Activated naive CD8-positive, alpha-beta T cell treated with anti-CD3 and anti-CD28 coated beads for 36 hours (primary cell): ENCODE measurements at places on chromosomes 16 and 17. TPM values are rescaled to one million over a fixed set of nuclear protein-coding genes. Genes with fewer than 3 reads are reported as not detected.

DNA sequence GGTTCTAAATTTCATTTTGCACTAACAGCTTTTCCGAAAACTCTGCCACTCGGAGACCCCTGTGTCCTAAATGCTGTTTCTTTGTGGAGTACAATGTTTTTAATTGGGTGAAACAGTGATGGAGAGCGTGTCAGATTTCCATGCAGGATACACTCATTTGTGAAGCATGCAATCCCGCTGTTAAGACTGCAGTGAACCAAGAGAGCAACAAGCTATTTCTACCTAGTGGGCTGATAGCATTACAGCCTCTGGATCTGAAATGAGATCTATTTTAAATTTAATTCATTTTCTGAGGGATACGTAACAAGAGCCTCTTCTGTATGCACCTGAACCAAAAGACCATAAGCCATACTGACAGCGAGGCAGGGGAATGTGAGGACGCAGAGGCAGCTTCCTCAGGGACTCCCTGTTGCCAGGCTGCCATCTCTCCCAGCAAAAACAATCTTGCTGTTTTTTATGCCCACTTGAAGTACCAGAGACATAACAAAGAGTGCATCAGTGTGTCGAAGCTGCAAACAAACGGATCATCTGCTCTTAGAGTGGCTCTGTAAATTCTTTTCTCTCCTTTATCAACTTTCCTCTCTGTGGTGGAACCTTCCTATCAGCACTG, 199.9 kb upstream of the COX10 start:
- DNase-seq, result no peak

LRRC46 gene
- 0.46 TPM for total RNA-seq

GRCh38 chr17:79478051-79478461, 132.8 kb downstream of the RBFOX3 start:
- no peak for DNase-seq

GRCh38 chr17:27620721-27621120, 10.3 kb upstream of the LGALS9 start:
- DNase-seq, result no peak

- no peak for DNase-seq
Measured at GRCh38 chr17:49576088-49576916, 631 bp downstream of the NXPH3 start.

GRCh38 chr16:79283578-79283977, 317.0 kb downstream of the MAF start:
- no peak for DNase-seq

MYH11 gene
- not detected for total RNA-seq

GRCh38 chr17:81578038-81578441, 25.9 kb upstream of the FAAP100 start:
- DNase-seq, result no peak

FAM20A gene
- not detected for total RNA-seq

DNA sequence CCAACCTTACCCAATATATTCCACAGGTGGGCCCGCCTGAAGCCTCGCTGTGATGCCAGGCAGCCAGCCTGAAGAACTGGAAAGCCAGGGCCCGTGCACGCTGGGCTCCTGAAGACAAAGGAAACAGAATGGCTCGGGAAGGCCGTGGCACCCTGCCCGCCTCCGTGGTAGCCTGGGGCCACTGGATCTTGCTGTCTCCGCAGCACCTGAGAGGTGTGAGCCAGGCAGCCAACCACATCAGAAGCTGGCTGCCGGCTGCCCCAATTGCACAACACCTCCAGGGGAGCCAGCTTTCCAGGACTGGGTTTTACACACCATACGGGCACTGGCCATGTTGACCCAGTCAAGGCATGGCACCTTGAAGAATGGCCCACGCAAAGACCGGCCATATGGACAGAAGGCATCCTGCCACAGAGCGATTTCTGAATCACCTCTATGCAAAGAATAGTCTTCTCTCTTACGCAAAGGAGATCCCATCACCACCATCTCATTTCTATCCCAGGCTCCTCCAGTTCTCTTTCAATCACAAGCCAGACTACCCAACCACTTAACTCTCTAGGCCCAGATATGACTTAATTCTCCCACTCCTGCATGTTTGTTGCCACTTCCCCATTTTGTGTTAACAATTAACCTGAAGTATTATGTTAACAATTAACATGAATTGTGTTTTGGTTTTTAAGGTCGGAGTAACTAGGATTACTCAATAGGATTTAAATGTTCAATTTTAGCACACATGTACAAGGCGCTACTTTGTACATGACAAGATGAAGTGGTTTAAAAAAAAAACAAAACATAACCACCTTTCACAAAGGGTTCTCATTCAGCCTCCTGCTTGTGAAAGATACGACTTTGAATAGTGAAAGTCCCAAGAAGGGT, 32.1 kb downstream of the ZFHX3 start:
- no peak for DNase-seq

TNRC6C gene
- total RNA-seq, result 16.2 TPM

GRCh38 chr17:31695456-31696090, 163.5 kb downstream of the COPRS start:
- DNase-seq, result no peak

DNA sequence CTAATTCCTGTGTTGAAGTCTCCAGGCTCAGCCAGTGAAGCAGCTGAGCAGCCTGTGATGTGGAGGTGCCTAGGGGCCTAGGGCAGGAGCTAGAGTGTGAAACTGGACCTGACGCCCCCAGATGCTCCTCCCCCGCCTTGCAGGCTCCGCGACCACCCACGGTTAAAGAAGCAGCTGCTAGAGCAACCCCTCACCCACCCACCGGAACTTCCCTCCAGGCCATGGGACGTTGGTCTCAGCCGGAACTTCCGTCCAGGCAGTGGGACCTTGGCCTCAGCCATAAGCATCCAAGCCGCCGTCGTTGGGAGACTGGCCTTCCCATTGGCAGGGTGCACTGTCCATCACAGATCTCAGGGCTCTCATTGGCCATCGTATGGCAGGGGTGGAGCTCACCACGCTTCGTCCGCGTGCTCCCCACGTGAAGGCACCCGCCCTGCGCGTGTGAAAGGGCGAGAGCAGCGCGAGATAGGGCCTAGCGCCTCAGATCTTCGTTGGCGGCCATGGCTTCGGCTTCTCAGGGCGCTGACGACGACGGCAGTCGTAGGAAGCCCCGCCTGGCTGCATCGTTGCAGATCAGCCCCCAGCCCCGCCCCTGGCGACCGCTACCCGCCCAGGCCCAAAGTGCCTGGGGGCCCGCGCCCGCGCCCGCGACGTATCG, at the start of gene ADAD2:
TSS of gene ADAD2 (plus strand) at position 427 of the 658 bp plus-strand sequence. CDS start at position 501, 74 bp downstream.
- peak; percentile 25 for DNase-seq

GRCh38 chr17:12231355-12231682, 210.6 kb downstream of the MAP2K4 start:
- DNase-seq, result no peak

CNP gene
- 66.6 TPM for total RNA-seq

DNA sequence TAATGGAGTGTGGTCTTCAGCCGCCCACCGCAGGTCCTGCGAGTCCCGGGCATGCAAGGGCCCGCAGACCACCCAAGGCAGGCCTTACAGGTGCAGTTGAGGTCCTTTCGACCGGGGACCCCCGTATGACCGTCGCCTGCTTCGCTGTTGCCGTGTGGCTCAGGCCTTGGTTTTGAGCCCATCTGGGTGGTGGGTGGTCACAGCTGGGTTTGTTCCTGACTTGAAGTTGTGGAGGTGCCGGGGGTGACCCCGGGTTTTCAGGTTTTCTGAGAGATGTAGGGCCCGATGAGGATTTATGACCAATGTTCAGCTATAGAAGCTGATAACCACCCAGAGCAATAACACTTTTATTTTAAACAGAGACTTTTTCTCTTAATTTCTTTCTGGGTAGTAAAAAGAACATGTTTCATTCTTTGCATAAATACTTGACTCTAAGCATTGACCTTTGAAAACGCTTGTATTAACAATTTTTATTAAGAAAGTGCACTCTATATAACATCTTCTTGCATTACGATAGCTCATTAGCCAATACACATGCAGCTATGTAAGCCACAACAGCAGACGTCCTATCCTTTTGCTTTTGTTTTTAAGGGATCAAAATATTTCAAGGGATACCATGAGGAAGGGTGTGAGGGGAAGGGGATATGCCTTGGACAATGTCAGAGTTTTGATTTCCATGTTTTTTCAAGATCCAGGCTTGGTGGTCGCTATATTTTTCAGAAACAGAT, 1.9 kb downstream of the FOXL1 start:
- DNase-seq, result no peak

DNA sequence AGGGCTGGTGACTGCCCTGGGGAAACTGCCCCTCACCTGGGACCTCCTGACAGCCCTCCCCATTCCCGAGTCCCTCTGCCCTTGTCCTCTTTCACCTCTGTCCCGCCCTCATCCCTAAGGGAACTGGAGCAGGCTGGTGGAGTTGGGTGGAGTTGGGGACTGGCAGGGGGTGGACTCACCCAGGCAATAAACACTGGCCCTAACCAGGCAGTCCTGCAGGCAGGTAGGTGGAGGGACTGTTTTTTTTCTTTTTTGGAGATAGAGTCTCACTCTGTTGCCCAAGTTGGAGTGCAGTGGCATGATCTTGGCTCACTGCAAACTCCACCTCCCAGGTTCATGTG, 11.7 kb downstream of the GCGR start:
- DNase-seq, result no peak

GRCh38 chr17:67442787-67443624, 65.9 kb downstream of the PITPNC1 start:
- DNase-seq, result no peak

GRCh38 chr17:28841901-28842281, 699 bp downstream of the FAM222B start:
- no peak for DNase-seq

IRX3 gene
- not detected for total RNA-seq

- peak; percentile 41 for DNase-seq
Measured at GRCh38 chr17:28725166-28725659, 820 bp downstream of the TLCD1 start.

- no peak for DNase-seq
Measured at GRCh38 chr17:55275894-55276804, 11.4 kb downstream of the HLF start.

- DNase-seq, result no peak
Measured at GRCh38 chr17:46122486-46122871, 70.8 kb downstream of the KANSL1 start.

- peak; percentile 90 for DNase-seq
Measured at GRCh38 chr16:88455610-88456355, 2.7 kb downstream of the ZFPM1 start.

TMEM114 gene
- not detected for total RNA-seq

DNA sequence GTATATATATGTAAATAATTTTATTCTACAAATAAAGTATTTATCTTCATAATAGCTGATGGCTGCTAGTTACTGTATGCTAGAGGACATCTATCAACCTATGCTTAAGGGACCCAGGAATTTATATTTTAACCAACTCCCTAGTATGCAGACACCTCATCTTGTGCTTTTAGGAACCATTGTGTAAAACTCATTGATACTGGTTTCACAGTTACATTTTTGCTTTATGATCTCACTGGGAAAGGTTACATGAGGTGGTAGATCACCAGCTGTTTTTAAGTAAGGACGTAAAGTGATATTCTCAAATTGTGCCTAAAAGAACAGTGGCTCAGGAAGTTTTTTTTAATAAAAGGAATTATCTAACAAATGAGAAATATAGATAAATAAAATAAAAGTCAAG, 56.4 kb downstream of the VMP1 start:
- DNase-seq, result no peak

PIK3R5 gene
- 32.6 TPM for total RNA-seq
